Right atrium auricular region (tissue), 2 donors: ENCODE measurements at places on chromosomes 4 and X. TPM values are rescaled to one million over a fixed set of nuclear protein-coding genes. Genes with fewer than 3 reads are reported as not detected.

Gene TCEAL6
- 1.1 TPM for total RNA-seq

Gene GUCY1A1
- 35.5 TPM for total RNA-seq

DNA sequence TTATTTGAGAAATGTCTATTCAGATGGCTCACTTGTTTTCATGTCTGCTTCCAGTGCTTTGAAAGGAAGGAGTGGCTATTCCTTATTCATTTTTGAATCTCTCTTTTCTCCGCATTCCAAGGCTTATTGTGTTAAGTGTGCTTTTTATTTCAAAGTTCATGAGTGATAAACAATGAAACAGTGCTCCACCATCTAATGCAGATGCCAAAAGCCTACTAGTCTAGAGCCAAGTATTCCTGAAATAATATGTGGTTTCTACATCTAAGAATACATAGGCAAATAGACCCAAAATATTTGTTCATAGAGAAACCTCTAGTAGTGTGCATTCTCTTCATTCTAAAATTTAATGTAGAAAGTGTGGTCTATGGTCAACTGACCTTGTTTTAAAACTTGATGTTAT, 187.3 kb downstream of the GABRB1 start:
- no peaks in the 10 kb centered on the region for H3K27me3 ChIP-seq
- H3K4me3 ChIP-seq: no peak overlapping the region
- no peak for DNase-seq
- no peaks in the 10 kb centered on the region for H3K36me3 ChIP-seq
- no peak overlapping the region for H3K27ac ChIP-seq

Gene PPP2R2C
- 5.7 TPM for total RNA-seq

Gene MAGEB17
- 0.24 TPM for total RNA-seq

GRCh38 chr4:105179539-105180401, 33.1 kb downstream of the TET2 start:
- H3K27ac ChIP-seq: peak overlapping the region; percentile 49
- H3K36me3 ChIP-seq: no peaks in the 10 kb centered on the region
- H3K27me3 ChIP-seq: no peaks in the 10 kb centered on the region
- H3K4me1 ChIP-seq: no peaks in the 10 kb centered on the region
- DNase-seq: no peak
- no peak overlapping the region for H3K4me3 ChIP-seq

DNA sequence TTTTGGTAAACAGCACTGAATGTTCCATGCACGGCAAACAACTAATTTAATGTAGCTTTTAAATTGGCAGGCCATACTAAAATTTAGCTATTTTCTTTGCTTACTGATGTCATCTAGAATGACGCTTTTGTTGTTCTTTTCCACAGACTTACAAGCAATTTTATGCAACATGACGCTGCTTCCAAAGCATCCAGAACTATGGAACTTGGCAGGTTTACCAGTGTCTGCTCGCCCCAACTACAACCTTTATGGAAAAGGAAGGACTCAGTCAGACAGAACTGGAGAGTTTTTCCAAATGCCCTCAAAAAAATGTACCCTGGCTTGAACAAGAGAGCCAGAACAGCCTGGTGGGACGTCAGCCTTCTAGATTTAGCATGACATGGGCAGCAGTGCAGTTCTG, 58.7 kb downstream of the ANOS1 start:
- no peak overlapping the region for H3K4me3 ChIP-seq
- DNase-seq: no peak
- H3K27me3 ChIP-seq: no peaks in the 10 kb centered on the region
- H3K36me3 ChIP-seq: no peaks in the 10 kb centered on the region

Gene DCAF12L2
- total RNA-seq: not detected

DNA sequence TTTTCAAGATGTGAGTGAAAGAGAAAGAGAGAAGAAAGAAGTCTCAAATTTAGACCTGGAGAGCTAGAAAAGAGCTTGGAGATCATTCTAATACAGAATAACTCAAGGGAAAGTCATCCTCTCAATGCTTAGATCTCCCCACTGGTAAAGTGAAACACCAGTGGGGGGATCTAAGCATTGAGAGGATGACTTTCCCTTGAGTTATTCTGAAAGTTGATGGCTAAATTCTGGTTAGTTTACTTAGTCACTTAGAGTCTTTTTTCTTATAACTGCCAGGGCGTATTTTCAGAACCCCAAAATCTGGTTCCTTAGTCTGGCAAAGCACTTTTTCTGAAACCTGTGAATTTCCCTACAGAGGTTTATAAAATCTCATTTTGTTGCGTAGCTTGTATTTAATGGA, 198.6 kb downstream of the ARHGAP24 start:
- no peaks in the 10 kb centered on the region for H3K36me3 ChIP-seq
- no peak overlapping the region for H3K4me3 ChIP-seq
- no peaks in the 10 kb centered on the region for H3K4me1 ChIP-seq
- DNase-seq: no peak

GRCh38 chr4:24849756-24850155, 54.4 kb downstream of the SOD3 start:
- DNase-seq: no peak
- no peaks in the 10 kb centered on the region for H3K36me3 ChIP-seq
- H3K27me3 ChIP-seq: no peaks in the 10 kb centered on the region
- H3K4me3 ChIP-seq: no peak overlapping the region

- peak overlapping the region; percentile 27 for H3K27ac ChIP-seq
- H3K36me3 ChIP-seq: no peaks in the 10 kb centered on the region
- H3K4me1 ChIP-seq: no peaks in the 10 kb centered on the region
- H3K27me3 ChIP-seq: no peaks in the 10 kb centered on the region
These were observed 163.5 kb upstream of the TLL1 start for GRCh38 chr4:165709516-165709915.

- H3K4me3 ChIP-seq: no peak overlapping the region
- no peak overlapping the region for H3K27ac ChIP-seq
- H3K4me1 ChIP-seq: no peaks in the 10 kb centered on the region
- no peak for DNase-seq
These were observed 190.1 kb upstream of the GPRIN3 start for GRCh38 chr4:89497517-89498308.

Gene DAPP1
- total RNA-seq: not detected

Gene CXorf65
- total RNA-seq: not detected

Gene LRCH2
- 4.9 TPM for total RNA-seq

Gene PDE6B
- 4.6 TPM for total RNA-seq

Gene RPS3A
- total RNA-seq: 1,734 TPM

DNA sequence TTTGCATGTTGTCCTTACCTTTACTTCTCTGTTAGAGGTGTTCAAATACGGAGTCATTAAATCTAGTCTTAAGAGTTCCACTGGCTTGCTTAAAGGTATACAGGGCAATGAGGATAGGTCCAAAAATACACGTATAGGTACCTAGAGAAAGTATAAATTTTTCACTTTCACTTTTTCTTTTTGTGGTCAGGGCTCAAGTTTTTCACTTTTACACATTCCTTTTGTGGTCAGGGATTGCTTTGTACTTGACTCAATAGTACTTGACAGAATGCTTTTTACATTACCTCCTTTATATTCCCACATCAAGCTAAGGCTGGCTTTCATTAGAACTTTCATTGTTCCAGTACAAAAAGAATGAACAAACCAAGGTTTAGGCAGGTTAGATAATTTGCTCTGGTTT, 21.7 kb downstream of the TMEM184C start:
- no peaks in the 10 kb centered on the region for H3K4me1 ChIP-seq
- DNase-seq: no peak
- H3K27ac ChIP-seq: no peak overlapping the region
- peaks cover 34% of the 10 kb centered on the region for H3K36me3 ChIP-seq
- no peaks in the 10 kb centered on the region for H3K27me3 ChIP-seq

Gene SHROOM2
- 6.4 TPM for total RNA-seq

DNA sequence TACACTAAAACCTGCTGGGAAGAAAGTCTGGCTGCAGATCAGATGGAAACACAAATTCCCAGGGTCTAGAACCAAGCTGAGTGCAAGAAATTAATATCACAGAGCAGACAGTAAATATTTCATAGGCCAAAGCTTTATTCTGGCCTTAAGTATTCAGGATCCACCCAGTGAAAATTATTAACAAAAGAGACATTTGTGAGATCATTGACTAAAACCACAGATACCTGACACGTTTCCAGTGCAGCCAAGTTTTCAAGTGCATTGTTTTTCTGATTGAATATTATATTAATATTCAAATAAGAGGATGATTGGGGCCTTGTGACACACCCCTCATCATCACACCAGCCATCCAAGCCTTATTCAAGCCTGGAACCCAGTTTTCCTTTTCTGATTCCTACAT, 10.3 kb downstream of the ELOVL6 start:
- H3K27me3 ChIP-seq: no peaks in the 10 kb centered on the region
- H3K4me1 ChIP-seq: no peaks in the 10 kb centered on the region
- no peak overlapping the region for H3K27ac ChIP-seq
- no peaks in the 10 kb centered on the region for H3K36me3 ChIP-seq
- H3K4me3 ChIP-seq: no peak overlapping the region
- DNase-seq: no peak

DNA sequence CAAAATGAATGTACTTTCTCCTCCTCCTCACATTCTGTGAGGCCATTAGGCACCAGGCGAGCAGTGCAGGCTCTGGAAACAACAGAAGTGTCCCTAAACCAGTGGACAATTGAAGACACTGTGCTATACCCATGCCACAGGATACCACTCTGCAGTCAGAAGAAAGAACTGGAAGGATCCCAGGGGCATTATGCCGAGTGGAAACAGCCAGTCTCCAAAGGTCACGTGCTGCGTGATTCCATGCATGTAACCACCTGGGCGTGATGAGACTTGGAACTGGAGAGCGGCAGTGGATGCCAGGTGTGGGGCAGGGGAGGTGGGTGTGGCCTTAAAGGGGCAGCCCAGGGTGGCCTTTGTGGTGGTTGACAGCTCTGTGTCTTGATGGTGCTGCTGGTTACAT, 139.4 kb downstream of the EVC2 start:
- no peak overlapping the region for H3K4me3 ChIP-seq
- DNase-seq: no peak
- H3K27me3 ChIP-seq: no peaks in the 10 kb centered on the region
- peaks cover 20% of the 10 kb centered on the region for H3K36me3 ChIP-seq
- no peak overlapping the region for H3K27ac ChIP-seq

DNA sequence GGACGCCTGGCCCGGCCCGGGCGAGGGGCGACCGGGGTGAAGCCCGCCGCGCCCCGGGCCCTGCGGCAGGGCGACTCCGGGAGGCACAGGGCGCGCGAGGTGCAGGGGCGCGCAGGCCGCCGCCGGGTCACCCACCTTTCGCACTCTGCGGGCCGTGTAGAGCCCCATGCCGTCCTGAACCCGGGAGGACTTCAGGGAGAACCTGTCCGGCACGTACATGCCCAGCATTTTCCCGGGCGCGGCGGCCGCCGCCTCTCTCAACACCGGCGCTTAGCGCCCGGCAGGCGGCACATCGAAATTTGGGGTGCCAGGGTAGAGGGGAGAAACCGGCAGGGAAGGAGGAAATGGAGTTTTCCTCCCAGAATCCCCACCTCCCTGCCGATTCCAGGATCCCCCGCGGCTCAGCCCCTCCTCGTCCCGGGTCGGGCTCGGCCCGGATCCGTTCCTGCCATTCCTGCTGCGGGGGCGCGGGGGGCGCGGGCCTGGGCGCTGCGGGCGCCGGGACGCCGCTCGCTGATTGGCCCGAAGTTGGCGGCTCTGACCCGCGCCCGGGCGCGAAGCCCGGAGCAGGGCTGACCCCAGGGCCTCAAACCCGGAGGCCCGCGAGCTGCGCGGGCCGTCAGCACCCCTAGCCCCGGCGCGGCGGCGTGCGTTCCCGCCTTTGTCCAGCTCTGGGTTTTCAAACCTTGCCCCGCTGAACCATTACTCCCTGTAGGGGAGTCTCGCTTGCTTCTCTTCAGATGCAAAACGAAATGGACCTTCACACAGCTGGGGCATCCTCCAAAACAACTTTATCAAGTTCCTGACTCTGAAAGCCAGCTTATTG, at the start of gene PRDM5:
Gene PRDM5 (minus strand): TSS at position 346 of the 826 bp plus-strand sequence. CDS start 118 bp downstream, at position 228.
- H3K4me1 ChIP-seq: no peaks in the 10 kb centered on the region
- peak within 1 kb of the TSS; percentile 90 for H3K27ac ChIP-seq
- DNase-seq: peak; percentile 60

DNA sequence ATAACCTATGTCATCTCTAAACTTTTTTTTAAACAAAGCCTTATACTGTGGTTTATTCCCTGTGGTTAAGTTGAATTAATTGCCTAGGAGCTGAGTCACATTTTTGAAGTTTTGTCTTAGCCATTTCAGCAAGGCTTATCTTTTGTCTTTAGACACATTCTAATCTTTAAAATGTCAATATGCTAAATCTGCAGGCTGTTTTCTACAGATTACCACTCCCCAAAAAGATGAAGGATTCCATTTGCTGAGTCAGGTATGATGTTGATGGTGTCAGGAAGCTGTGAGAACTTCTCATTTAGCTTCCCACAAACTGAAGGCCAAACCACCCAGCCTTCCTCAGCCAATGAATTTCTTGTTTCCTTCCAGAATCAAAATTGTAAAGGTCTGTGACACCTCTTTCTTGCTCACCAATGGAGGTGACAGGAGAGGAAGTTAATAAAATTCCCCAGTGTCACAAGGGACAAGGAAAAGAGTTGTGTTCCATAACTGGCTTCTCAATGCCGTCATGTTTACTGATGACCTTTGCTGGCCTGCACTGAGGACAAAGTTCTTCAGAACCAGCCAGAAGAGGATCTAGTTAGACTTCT, 3.7 kb upstream of the CXCL6 start:
- no peak overlapping the region for H3K27ac ChIP-seq
- no peak for DNase-seq
- H3K36me3 ChIP-seq: no peaks in the 10 kb centered on the region
- H3K27me3 ChIP-seq: no peaks in the 10 kb centered on the region
- H3K4me1 ChIP-seq: no peaks in the 10 kb centered on the region
- H3K4me3 ChIP-seq: no peak overlapping the region

DNA sequence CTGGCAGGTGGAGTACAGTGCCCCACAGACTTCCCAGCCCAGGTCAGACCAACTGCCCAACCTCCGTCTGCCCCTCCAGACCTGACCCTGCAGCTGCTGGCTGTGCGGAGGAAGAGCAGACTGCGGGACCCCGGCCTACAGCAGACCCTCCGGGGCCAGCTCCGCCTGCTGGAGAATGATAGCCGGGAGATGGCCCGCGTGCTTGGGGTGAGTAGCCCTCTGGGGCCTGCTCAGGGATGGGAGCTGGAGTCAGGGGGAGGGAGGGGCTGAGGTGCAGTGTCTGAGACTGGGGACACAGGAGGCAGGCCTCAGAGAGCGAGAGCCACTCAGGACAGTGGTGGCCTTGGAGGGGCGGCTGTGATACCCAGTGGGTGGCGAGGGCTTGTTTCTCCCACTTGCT, 13.5 kb downstream of the SH3TC1 start:
- H3K27me3 ChIP-seq: no peaks in the 10 kb centered on the region
- H3K36me3 ChIP-seq: no peaks in the 10 kb centered on the region
- H3K4me1 ChIP-seq: no peaks in the 10 kb centered on the region
- no peak overlapping the region for H3K4me3 ChIP-seq
- no peak overlapping the region for H3K27ac ChIP-seq

- no peak overlapping the region for H3K4me3 ChIP-seq
- H3K27me3 ChIP-seq: no peaks in the 10 kb centered on the region
- H3K27ac ChIP-seq: no peak overlapping the region
- peaks cover 58% of the 10 kb centered on the region for H3K36me3 ChIP-seq
- H3K4me1 ChIP-seq: no peaks in the 10 kb centered on the region
These were observed 64.8 kb downstream of the USP9X start for GRCh38 chrX:41150043-41150442.

DNA sequence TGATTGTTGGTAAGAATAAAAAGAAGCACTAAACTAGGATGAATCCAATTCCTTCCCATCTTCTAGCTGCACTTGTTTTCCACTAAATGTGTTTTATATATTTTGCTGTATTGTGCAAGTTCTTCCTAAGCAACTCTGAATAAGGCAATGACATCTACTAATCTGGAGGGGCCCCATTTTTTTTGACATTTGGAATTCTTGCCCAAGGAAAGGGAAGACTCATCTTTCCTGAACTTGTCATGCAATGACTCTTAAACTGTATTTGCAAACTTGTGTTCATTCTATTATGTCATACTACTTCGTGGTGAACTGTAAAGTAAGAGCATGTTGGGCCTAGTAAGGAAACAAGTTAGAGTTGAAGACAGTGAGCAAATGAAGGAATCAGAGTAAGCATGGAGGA, 45.9 kb downstream of the FREM3 start:
- H3K36me3 ChIP-seq: no peaks in the 10 kb centered on the region
- H3K4me3 ChIP-seq: no peak overlapping the region
- no peak overlapping the region for H3K27ac ChIP-seq
- no peak for DNase-seq
